T-helper 17 cell (primary cell): ENCODE measurements at places on chromosomes 2 and 18. TPM values are rescaled to one million over a fixed set of nuclear protein-coding genes. Genes with fewer than 3 reads are reported as not detected.

GRCh38 chr2:85999061-85999831 lies 106.4 kb downstream of the POLR1A start:
- peak overlapping the region; percentile 92 for H3K27ac ChIP-seq
- no peak for DNase-seq
- H3K36me3 ChIP-seq: peaks cover 3% of the 10 kb centered on the region
- H3K4me1 ChIP-seq: peaks cover 39% of the 10 kb centered on the region

DNA sequence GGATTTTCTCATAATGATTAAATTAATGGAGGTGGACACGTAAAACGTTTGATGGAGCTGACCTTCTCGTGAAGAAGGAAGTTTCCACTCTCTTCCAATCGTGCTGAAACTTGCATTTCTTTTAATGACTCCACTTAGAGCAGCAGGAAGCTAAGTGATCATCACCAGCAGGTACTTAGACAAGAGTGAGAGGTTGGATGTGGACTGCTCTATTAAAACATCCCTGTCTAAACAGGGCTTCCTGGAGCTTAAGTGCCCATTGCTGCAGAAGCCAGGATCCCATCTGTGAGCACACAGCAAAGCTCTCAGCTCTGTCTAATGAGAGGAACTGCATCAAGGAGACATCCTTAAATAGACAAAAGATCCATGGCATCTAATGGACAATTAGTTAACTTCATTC lies 1539.5 kb upstream of the CELF4 start:
- H3K4me1 ChIP-seq: no peaks in the 10 kb centered on the region
- no peak for DNase-seq
- H3K27me3 ChIP-seq: no peaks in the 10 kb centered on the region
- H3K36me3 ChIP-seq: no peaks in the 10 kb centered on the region

- peaks cover 30% of the 10 kb centered on the region for H3K4me1 ChIP-seq
- no peaks in the 10 kb centered on the region for H3K36me3 ChIP-seq
- DNase-seq: no peak
- H3K27me3 ChIP-seq: no peaks in the 10 kb centered on the region
These were observed 73.9 kb upstream of the TAF1B start for GRCh38 chr2:9769171-9770005.

- no peaks in the 10 kb centered on the region for H3K27me3 ChIP-seq
- DNase-seq: no peak
- H3K36me3 ChIP-seq: no peaks in the 10 kb centered on the region
- H3K27ac ChIP-seq: no peak overlapping the region
These were observed 278.4 kb upstream of the DDX18 start for GRCh38 chr2:117536139-117536538.

Gene IL36A
- total RNA-seq: not detected

Gene KCNG2
- not detected for total RNA-seq

Gene GALNT13
- total RNA-seq: not detected

Gene NETO1
- not detected for total RNA-seq
